ENCODE measurements at places on chromosomes 2 and 18.

DNA sequence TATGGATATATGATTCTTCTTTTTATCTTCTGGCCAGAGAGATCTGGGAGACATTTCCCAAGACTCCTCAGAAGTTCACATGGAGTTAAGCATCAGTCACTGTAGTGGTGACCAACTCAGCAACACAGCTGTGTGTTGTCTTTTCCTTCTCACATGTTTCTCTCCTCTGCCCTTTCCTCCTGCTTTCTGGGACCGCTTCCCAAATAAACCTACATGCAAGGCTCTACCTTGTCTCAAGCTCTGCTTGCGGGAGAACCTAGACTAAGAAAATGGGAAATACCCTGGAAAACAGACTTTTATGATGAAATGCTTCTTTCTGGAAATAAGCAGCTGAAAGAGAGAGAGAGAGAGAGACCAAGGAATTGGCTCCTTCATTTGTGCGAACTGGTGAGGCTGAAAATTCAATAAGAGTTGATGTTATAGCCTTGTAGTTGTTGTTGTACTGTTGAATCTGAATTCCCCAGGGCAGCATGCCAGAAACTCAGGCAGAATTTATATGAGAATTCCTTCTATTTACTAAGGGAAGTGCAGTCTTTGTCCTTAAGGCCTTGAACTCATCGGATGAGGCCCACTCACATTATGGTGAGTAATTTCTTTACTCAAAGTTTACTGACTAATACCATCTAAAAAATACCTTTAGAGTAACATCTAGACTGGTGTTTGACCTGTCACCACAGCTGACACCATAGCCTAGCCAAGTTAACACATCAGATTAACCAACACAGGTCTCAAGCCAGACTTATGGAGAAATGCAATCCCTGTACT lies 22.7 kb upstream of the DSC1 start:
- DNase-seq: no peak

GRCh38 chr2:222532315-222532714 lies 108.0 kb downstream of the SGPP2 start:
- DNase-seq: peak; percentile 50

GRCh38 chr2:234603619-234604018 lies 106.7 kb upstream of the ARL4C start:
- DNase-seq: no peak

DNA sequence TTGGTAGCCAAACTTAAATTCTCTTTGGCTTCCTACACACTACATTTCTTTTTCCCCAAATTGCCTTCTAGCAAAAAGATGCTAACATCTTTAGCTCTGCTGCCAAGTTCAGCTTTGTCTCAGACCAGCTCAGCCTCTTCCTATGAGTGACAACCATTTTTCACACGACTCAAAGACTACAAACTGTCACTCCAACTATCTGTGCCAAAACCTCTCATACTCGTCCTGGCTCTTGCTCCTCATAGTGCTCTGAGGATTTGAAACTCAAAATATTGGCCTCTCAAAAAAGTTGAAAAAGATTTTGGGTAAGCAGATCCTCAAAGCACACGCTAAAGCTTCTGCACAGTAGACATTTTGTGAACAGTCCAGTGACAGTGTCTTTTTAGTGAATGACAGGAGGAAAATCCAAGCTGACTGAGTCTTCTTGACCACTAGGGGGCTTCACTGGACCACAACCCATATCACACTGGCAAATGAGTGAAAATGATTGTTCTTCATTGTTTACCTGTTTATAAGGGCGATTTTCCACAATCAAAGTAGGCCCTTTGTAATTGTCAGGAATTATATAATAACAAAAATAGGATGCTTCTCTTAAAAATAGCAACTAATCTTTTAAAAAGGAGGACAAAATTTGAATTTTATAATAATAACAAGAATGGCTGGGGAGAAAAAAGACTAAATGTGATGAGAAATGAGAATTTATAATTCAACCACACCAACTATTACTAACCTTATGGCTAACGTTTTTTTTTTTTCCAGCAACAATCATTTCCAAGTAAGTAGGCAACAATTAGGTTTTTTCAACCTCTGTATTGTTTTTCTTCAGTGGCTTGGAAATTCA lies 85.5 kb upstream of the PGAP1 start:
- peak; percentile 70 for DNase-seq

GRCh38 chr2:33135645-33136044 lies 188.9 kb downstream of the LTBP1 start:
- no peak for DNase-seq

DNA sequence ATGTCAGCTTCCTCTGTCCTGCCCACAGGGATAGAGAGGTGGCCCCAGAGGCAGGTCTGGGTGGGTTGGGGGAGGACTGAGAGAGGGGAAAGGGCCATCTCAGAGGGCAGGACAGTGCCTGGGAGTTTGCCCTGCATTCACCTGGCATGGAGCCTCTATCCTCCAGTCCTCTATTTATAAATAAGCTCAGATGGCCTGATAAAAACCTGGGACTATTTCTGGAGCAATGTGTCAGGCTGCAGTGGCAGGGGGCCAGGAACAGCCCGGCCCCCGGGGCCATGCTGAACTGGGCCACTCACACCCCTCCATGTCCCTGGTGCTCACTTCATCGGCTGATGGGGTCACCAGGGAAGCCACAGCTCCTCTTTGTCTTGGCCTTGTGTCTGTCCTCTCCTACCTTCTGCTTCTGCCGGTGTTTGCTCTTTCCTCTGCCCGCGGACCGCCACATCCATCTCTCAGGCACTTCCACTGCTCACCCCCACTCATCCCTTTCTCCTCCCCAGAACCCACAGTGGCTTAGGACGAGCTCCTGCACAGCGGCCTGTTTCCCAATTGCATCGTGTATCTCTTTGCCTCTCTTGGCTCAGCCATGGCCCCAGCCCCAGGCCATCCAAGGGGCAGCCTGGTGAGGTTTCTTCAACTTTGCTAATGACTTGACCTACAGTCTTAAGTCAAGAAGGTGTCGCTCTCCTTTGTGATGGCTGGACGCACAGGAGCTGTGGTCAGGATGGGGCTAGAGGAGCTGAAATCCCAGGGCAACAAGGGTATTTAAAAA lies 38.8 kb downstream of the SCTR start:
- no peak for DNase-seq

DNA sequence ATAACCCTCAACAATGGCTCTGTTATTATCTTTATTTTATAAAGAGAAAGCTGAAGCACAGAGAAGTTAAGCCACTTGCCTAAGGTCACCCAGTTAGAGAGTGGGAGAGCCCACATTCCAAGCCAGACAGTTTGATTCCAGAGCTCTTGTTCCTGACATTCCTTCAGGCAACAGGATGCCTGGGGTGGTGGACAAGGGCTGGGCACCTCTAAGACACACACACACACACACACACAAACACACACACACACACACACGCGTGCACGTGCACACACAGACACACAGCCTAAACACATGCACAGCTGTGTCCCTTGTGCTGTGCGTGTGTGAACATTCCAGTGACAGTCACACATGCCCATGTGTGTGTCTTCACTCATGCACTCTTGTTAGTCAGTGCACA lies 26.4 kb downstream of the CELF4 start:
- no peak for DNase-seq

DNA sequence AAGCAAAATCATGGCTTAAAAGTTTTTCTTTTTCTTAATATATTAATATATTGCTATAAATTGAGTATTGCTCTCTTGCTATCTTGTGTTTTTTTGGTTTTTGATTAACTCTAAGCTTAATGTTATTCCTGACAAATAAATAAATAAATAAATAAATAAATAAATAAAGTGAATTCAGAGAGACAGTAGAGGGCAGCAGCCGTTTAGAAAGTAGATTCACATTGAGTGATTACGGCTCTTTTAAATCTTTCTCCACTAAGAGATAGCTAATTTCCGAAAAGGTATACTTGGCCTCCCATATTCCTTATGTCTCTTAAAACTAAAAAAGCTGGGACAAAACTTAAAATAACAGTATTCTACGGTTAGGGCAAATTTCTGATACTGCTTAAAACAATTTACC lies 34.3 kb downstream of the MSH2 start:
- DNase-seq: no peak

- no peak for DNase-seq
These were observed 113.1 kb downstream of the NFATC1 start for GRCh38 chr18:79508565-79509535.

DNA sequence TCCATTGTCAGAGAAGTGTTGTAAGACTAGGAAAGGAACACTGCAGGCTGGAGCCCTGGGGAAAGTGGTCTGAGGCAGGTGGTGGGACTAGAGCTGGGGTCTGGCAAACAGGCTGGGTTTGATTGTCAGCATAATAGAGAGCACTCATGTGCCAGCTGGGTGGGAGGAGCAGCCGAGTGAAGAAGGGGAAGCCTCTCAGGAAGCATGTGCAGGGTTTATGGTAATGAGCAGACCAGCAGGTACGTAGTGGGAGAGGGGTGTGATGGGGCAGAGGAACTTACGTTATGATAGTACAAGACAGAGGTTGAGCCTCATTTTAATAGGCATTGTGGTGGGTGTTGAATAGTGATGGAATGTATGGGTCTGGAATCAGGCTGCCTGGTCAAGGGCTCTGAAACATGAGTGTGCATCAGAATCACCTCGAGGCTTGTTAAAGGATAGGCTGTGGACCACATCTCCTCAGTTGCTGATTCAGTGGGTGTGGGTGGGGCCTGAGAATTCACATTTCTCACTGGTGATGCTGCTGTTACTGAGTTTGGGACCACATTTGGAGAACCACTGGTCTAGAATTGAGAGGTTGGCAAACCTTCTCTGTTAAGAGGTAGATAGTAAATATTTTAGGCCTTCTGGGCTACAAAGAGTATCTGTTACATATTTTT lies 1.7 kb upstream of the MGAT5 start:
- no peak for DNase-seq

DNA sequence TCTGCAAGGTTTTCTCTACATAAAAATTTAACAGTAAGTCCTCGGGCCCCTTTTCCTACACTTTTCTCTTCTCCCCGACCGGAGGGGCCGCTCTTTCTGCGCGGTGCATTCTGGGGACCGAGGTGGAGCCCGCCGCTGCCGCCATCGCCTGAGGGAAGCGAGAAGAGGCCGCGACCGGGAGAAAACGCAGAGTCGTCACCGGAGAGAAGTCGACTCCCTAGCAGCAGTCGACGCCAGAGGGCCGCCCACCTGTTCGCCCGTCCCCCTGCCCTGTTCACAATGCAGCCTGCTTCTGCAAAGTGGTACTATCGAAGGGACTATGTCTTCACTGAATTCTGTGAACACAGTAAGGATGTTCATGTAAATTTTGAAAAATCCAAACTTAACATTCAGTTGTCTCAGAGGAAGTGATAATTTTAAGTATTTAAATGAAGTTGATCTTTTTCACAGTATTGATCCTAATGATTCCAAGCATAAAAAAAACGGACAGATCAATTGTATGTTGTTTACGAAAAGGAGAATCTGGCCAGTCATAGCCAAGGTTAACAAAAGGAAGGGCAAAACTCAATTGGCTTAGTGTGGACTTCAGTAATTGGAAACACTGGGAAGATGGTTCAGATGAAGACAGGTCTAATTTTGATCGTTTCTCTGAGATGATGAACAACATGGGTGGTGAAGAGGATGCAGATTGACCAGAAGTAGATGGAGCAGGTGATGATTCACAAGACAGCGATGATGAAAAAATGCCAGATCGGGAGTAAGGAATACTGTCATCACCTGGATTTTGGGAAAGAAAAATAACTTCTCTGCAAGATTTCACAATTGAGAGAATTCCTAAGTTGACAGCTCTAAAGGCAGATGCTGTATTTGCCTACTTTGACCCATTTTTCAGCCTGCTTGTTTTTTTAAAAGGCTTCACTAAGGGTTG lies 55.8 kb downstream of the ASXL2 start:
- DNase-seq: no peak

DNA sequence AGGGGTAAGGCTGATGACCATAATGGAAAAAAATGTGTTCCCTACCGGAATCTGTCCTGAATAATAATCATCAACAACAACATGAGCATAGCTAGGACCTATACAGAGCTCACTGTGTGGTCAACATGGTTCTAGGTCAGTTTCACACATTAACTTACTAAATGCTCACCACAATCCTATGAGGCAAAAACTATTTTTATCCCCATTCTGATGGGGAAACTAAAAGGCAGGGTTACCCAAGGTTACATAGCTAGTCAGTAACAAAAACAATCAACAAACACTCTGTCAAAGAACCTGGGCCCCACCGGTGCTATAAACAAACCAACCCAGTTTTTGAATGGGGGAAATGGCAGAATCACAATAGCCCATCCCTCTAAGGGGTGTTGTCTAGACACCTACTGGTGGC lies 40.1 kb downstream of the AOX1 start:
- no peak for DNase-seq

GRCh38 chr18:37385846-37386778 lies 179.5 kb downstream of the CELF4 start:
- peak; percentile 60 for DNase-seq

- no peak for DNase-seq
These were observed 77.2 kb downstream of the ARHGEF4 start for GRCh38 chr2:130913891-130914290.

GRCh38 chr18:615773-616172 lies 19.0 kb downstream of the CLUL1 start:
- no peak for DNase-seq

DNA sequence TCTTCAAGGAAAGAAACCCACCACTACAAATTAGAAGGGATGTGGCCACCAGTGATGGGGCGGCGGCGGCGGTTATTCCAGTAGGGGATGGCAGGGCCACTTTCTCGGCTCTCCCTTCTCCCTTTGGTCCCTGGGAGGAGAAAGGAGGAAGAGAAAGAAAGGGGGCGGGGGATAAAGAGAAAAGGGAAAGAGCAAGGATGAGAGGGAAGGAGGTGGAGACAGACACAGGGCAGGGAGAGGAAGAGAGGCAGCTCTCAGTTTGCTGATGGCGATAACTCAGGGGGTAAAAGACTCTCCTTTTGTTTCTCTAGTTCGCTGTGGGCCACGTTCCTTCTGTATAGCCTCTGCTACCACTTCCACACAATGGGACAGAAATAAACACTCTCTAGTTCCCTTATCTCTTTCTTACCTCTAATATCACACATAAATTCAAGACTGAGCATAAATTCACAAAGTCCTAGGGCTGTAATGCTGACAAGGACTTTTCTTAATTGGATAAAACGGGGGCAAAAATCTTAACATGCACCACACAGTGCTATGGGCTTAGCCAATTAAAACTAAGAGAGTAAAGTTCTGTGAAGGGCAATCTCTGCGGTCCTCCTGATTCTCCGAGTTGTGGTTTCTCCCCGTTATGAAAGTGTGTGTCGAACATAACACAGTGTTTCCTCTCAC lies 14.6 kb downstream of the SFT2D3 start:
- no peak for DNase-seq

GRCh38 chr2:70089220-70089982 lies 2.1 kb downstream of the PCBP1 start:
- DNase-seq: no peak

GRCh38 chr2:239267288-239267951 lies 133.4 kb downstream of the HDAC4 start:
- DNase-seq: peak; percentile 99

- peak; percentile 45 for DNase-seq
These were observed 1.3 kb upstream of the TBC1D8 start for GRCh38 chr2:101152272-101153076.
